ENCODE measurements at places on chromosomes 1 and 21.

- DNase-seq: no peak
Measured at GRCh38 chr1:200337410-200337809, 72.4 kb downstream of the ZNF281 start.

DNA sequence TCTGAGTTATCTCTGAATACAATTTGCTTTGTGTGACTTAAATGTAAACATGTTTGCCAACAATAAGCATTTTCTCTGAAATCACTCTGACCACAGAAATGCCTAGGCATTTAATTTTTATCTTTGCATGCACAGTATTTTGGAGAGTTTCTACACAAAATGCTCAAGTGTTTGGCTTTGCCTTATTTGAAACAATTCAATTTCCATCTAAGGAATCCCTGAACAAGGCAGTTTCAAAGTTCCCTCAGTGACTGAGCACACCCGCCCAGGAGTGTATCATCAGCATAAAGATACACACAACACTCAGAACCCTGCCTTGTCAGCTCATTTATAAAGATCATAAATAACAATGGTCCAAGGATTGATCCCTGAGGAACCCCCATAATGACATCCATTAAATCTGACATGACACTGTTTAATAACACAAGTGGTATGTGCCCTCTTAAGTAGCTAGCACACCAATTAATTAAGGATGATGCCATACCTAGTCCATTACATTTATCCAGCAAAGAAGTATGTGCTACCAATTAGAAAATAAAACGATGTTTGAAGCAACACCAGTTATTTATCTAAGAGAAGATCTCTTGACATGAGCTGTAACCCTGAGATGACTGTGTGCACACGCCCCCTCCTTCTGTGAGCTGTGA, 585.8 kb downstream of the ADGRL2 start:
- DNase-seq: peak; percentile 16

DNA sequence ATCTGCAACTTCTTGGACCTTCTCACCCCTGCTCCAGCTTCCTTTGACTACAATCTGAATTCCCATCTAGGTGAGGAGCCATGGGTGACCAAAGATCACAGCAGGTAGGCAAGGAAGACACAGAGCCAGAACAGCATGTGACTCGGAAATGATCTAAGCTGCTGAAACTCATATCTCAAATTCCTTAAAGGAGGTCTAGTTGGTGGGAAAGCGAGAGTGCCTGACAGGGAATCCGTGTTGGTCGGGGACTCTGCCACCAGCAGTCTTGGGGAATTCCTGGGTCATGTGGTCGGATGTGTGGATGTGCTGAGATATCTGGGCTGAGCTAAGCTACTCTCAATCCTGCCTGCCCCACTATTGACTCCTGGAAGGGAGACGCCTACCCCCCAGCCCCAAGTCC, 3.2 kb upstream of the NUAK2 start:
- DNase-seq: no peak

GRCh38 chr1:155030243-155030795, 3.3 kb downstream of the DCST2 start:
- no peak for DNase-seq

DNA sequence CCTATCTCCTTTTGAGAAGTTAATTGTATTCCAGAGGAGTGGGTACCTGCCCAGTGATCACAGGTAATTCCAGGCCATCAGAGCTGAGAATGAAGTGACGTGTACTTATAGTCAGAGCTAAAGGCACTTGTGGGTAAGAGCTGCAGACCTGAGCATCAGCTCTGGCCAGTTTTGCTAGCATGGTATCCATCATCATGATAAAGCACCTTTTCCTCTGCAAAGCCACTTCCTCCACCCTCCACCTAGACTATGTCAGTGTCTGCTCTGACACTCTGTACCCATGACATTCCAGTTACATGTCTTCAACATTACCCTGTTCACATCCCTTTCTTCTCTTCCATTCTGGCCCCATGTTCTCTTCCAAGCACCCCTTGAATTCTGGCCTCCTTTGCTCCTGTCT, 157.3 kb downstream of the GRIK3 start:
- DNase-seq: no peak

DNA sequence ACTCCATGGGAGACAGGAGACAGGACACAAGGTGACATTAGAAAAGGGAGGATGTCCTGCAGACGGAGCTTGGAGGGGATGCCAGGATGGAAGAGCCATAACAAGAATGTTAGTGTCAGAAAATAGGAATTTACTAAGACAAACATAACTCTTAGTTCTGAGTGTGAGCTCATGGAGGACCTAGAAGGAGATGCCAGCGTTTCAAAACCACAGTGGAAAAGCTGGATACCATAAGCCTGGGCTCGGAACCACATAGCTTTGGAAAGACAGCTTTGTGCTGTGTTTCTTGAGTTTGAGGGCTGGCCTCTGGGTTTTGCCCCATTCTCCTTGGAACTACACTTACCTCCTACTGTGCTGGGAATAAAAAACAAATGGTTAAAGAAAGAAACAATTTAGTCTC, 128.4 kb downstream of the S1PR1 start:
- no peak for DNase-seq

DNA sequence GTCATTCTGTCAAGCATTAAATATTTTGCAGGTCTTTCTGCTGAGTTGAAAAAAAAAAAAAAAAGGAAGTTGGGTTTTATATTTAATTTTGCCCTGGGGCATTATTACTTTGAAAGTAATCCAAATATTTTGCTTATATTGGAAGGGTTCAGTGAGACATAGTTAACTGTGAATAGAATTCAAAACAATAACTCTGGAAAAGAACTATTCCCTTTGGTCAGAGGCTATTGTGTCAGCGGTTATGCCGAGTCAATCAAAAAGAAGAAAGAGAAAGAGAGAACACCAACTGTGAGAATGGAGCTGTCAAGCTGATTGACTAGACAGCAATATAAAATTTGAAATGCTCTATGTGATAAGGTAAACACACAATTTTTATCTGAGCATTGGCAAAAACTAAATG, 761.7 kb downstream of the ADGRL2 start:
- DNase-seq: no peak

- DNase-seq: no peak
Measured at GRCh38 chr1:15937146-15937545, 38.8 kb downstream of the ZBTB17 start.

DNA sequence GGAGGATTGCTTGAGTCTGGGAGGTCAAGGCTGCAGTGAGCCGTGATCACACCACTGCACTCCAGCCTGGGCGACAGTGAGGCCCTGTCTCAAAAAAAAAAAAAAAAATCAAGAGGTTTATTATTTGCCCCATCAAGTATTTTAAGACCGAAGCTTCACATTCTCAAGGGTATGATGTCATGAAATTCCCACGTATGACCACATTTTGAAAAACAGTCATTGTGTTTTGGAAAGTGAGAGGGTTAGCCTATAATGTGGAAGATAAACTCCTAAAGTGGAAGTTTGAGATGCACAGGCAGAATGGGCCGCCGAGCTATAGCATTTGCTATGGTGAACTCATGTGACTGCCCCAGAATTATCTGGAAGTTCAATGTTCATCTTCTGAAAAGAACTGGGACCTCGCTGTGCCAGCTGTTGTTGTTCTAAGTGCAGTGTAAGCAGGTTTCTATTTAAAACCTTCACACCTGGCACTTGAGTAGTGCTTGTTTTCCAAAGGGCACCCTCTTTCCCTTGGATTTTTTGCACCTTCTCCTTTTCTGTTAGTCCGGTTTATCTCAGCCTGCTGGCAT, 96.9 kb upstream of the SLC25A33 start:
- no peak for DNase-seq

DNA sequence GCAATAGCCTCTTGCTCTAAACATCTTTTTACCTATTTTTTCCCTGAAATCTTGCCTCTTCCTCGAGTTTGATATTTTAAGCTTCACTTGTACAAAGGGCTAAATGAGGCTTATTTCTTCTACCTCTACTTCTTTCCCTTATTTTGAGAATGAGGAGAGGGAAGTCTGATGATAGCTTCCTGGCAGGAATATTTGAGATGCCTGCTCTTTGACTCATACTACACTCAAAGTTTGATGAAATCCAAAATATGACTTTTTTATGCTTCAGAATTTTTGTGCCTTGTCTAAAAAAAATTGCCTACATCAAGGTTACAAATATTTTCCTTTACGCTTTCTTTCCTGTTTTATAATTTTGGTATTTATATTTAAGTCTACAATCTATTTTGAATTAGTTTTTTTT, 624.4 kb upstream of the PLXNA2 start:
- peak; percentile 1 for DNase-seq

DNA sequence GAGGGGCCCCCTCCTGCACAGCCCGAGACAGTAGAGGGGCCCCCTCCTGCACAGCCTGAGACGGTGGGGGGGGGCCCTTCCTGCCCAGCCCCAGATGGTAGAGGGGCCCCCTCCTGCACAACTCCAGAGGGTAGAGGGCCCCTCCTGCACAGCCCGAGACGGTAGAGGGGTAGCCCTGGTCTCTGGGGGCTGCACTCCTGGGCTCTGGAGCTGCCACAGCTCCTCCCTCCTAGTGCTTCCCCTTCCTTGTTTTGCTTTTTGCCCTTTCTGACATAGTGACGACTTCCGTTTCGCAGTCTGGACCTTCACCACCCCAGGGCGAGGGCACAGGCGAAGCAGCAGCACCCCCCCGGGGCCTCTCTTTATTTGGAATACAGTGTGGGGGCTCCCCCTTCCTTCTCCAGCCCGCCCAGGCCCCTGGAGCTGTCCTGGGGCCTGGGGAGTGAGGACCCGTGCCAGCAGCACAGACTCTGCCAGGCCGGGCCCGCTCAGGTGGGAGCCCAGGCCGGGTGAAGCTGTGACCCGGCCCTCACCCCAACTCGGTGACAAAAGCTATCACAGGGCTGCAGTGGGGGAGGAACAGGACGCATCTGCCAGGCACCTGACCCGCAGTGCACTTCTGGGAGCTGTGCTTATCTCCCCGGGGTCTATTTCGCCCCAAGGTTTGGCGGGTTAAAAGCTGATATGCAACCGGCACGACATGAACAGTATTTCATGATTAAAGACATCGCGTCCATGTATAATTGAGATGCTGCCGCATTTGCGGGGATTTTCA, 1.1 kb upstream of the PRXL2B start:
- no peak for DNase-seq

GRCh38 chr1:52727114-52727586, 897 bp downstream of the ZYG11B start:
- no peak for DNase-seq

- DNase-seq: no peak
Measured at GRCh38 chr1:153942766-153943549, 3.6 kb downstream of the DENND4B start.

All from retinal pigment epithelial cell (primary cell).